ENCODE measurements at places on chromosomes 2 and 18.

DNA sequence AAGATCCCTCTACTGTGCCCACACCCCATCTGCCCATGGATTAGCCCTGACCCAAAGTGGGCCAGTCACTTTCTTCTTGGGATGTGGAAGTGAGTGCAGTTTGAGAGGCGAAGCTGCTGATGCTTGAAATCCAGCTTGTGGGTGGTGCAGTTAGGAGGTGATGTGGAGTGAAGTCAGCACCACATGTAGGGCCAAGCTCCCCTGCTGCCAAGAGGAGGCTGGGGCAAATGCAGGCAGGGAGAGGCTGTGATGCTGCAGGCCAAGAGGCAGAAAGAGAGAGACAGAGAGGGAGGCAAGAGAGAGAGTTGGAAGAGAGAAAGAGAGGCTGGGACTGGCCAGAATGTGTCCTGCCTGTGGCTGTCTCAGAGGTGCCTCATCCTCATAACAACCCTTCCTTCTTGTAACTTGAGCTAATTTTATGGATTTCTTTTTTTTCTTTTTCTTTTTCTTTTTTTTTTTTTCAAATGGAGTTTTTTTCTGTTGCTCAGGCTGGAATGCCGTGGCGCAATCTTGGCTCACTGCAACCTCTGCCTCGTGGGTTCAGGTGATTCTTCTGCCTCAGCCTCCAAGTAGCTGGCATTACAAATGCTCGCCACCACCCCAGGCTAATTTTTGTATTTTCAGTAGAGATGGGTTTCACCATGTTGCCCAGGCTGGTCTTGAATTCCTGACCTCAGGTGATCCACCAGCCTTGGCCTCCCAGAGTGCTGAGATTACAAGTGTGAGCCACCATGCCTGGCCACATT is 35.3 kb upstream of the CAB39 start:
- H3K27me3 ChIP-seq: no peaks in the 10 kb centered on the region
- no peak overlapping the region for H3K4me3 ChIP-seq
- no peak for DNase-seq
- no peaks in the 10 kb centered on the region for H3K36me3 ChIP-seq
- no peaks in the 10 kb centered on the region for H3K4me1 ChIP-seq
- no peak overlapping the region for H3K27ac ChIP-seq

DNA sequence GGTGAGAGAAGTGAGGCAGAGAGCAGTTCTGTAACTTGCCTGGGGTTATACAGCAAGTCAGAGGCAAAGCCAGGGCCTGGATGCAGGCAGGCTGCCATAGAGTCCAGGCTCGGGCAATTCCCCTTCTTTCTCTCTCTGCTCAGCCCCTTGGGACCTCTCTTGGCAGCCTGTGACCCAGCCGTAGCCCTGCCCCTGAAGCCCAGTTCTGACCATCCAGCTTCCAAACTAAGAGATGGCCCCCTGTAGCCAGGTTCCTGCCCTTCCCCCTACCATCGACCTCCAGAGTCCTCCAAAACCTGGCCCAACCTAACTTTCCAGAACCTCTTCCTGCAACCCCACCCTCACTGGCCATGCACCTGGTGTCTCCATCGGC is 201.2 kb downstream of the CTIF start:
- H3K27ac ChIP-seq: no peak overlapping the region
- no peaks in the 10 kb centered on the region for H3K27me3 ChIP-seq
- H3K4me1 ChIP-seq: peaks cover 33% of the 10 kb centered on the region
- no peaks in the 10 kb centered on the region for H3K36me3 ChIP-seq
- DNase-seq: no peak
- no peak overlapping the region for H3K4me3 ChIP-seq

- H3K4me1 ChIP-seq: peaks cover 5% of the 10 kb centered on the region
- H3K27me3 ChIP-seq: no peaks in the 10 kb centered on the region
- peak overlapping the region; percentile 40 for H3K27ac ChIP-seq
Observed at GRCh38 chr2:188937228-188938220, 36.6 kb upstream of the COL3A1 start.

GRCh38 chr2:116922414-116922813 is 892.1 kb upstream of the DDX18 start:
- H3K4me1 ChIP-seq: no peaks in the 10 kb centered on the region
- H3K27me3 ChIP-seq: no peaks in the 10 kb centered on the region
- no peak overlapping the region for H3K27ac ChIP-seq
- no peak overlapping the region for H3K4me3 ChIP-seq
- no peak for DNase-seq

- no peak overlapping the region for H3K27ac ChIP-seq
- no peaks in the 10 kb centered on the region for H3K27me3 ChIP-seq
- DNase-seq: no peak
- no peak overlapping the region for H3K4me3 ChIP-seq
- no peaks in the 10 kb centered on the region for H3K36me3 ChIP-seq
- H3K4me1 ChIP-seq: no peaks in the 10 kb centered on the region
Observed at GRCh38 chr2:196183528-196184231, 12.3 kb upstream of the STK17B start.

DNA sequence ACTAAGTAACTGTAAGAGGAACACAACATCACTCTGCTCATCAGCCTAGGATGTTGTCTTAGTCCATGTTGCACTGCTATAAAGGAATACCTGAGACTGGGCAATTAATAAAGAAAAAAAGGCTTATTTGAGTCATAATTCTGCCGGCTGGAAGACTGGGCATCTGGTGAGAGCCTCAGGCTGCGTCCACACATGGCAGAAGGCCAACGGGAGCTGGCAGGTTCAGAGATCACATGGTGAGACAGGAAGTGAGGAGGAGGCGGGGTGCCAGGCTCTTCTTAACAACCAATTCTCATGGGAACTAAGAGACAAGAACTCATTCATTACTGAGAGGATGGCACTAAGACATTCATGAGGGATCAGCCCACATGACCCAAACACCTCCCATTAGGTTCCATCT is 46.8 kb downstream of the EPG5 start:
- H3K4me1 ChIP-seq: peaks cover 9% of the 10 kb centered on the region
- H3K27me3 ChIP-seq: no peaks in the 10 kb centered on the region
- H3K36me3 ChIP-seq: peaks cover 38% of the 10 kb centered on the region
- no peak overlapping the region for H3K27ac ChIP-seq
- no peak overlapping the region for H3K4me3 ChIP-seq

GRCh38 chr2:118974103-118974993 is 32.4 kb downstream of the MARCO start:
- H3K27me3 ChIP-seq: no peaks in the 10 kb centered on the region
- DNase-seq: peak; percentile 78
- no peak overlapping the region for H3K27ac ChIP-seq
- H3K4me3 ChIP-seq: no peak overlapping the region
- H3K4me1 ChIP-seq: no peaks in the 10 kb centered on the region

- no peaks in the 10 kb centered on the region for H3K36me3 ChIP-seq
- H3K4me3 ChIP-seq: no peak overlapping the region
- H3K27me3 ChIP-seq: no peaks in the 10 kb centered on the region
- H3K4me1 ChIP-seq: no peaks in the 10 kb centered on the region
- DNase-seq: no peak
- no peak overlapping the region for H3K27ac ChIP-seq
Observed at GRCh38 chr18:79540161-79540903, 139.3 kb upstream of the CTDP1 start.

Data from esophagus muscularis mucosa (tissue), 4 donors.